ENCODE measurements at places on chromosomes 11 and 22.
A peak's percentile ranks its signal among the peaks of the same experiment; 100 is the strongest.

GRCh38 chr22:43633631-43634285, 178.3 kb downstream of the EFCAB6 start:
- DNase-seq: no peak

DNA sequence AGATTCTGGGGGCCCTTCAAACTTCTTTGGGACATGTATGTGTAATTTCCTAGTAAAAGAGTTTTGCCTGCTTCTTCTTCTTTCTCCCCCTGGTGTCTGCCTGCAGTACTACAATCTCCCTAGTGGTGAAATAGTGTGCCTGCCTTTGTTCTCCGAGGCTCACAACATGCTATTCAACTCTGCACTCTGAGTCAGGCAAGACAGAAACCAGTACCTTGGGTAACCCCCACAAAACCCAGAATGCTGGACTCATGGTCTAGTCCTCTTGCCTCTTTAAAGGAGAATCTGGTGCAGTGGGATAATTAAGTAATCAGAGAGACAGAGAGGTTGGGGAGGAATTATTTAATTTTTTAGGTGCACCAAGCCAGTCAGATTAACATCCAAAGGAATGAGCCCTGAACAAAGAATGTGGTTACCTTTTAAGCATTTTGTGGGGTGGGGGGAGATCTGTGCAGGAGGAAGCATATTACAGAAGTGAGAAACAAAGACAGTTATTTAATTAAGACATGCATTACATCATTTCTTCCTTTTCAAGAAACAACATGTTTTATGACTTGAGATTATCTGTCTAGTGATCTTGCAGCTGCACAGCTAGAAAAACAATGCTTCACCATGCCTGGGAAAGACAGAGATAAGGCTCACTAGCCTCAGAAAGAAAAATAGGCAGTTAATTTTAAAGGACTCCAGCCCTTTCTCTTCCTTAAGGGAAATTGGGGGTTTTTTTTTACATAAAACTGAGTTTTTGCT, 11.0 kb upstream of the MS4A6A start:
- DNase-seq: peak; percentile 64

DNA sequence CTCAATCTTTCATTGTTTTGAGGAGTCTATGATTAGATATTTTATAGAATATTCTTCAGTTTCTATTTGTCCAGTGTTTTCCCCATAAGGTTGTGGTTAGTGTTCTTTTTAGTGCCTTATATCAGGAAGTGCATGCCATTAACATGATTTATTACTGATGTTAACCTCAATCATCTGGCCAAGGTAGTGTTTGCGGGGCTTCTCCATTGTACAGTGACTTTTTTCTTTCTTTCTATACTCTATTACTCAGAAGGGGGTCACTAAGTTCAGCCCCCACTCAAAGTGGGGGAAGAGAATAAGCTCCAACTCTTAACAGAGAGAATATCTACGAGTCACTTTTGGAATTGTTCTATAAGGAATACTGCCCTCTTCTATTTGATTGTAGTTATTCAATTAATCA, 415.8 kb downstream of the DYNC2H1 start:
- no peak for DNase-seq

GRCh38 chr11:126415128-126415527, 59.6 kb downstream of the ST3GAL4 start:
- DNase-seq: no peak

DNA sequence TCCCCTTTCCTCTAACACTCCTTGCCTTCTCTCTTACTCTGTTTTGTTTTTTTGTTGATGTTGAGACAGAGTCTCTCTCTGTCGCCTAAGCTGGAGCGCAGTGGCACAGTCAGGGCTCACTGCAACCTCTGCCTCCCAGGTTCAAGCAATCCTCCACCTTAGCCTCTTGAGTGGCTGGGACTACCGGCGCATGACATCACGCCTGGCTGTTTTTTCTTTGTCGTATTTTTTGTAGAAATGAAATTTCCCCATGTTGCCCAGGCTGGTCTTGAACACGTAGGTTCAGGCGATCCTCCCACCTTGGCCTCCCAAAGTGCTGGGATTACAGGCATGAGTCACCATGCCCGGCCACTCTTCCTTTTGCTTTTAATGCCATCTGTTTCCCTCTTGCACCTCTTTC, 72.3 kb downstream of the FBXO7 start:
- no peak for DNase-seq

DNA sequence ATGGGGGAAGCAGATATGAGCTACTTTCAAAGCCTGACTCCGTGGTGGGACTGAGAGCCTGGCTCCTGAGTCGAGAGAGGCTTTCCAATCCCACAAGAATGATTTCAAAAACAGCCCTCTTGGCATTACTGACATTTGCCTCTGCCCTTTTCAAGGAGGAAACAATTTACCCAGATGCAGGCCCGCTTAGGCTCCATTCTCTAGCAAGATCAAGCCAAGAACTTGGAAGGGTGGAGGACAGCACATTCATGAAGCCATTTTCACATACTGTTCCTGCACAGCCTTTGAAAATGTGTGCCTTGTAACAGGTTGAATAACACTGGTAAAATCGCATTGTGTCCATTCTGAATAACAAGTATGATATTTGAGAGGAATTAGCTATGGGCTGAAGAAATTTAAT, 58.2 kb upstream of the EED start:
- DNase-seq: no peak

GRCh38 chr11:131488238-131488637, 117.8 kb downstream of the NTM start:
- no peak for DNase-seq

GRCh38 chr11:68724293-68724692, 27.0 kb downstream of the TESMIN start:
- no peak for DNase-seq

- peak; percentile 49 for DNase-seq
These were observed 36.1 kb downstream of the CCDC90B start for GRCh38 chr11:83249972-83250593.

DNA sequence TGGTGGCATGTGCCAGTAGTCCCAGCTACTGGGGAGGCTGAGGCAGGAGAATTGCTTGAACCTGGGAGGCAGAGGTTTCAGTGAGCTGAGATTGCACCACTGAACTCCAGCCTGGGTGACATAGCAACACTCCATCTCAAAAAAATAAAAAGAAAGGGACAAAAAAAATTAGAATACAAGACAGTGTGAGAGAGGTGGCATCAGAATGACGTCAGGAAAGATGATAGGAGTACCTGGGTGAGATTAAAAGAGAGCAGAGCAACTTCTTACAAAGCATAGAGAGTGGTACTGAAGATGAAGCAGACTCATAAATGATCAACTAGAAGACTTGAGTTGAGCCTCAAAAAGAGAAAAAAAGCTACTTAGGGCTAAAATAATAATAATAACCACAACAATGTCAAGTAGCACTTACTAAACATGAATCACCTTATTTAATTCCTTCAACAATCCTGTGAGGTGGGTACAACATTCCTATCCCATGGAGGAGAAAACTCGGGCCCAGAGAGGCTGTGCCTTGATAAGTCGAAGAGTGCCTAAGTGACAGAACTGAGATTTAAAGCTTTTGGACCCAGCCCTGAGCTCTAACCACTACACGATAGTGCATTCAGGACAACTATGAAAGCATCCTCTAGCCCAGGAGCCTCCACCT, 5.2 kb upstream of the SLN start:
- no peak for DNase-seq

- DNase-seq: peak; percentile 60
These were observed 74.9 kb upstream of the RAG2 start for GRCh38 chr11:36672815-36673450.

- peak; percentile 14 for DNase-seq
These were observed 10.1 kb downstream of the MCM5 start for GRCh38 chr22:35409783-35410662.

DNA sequence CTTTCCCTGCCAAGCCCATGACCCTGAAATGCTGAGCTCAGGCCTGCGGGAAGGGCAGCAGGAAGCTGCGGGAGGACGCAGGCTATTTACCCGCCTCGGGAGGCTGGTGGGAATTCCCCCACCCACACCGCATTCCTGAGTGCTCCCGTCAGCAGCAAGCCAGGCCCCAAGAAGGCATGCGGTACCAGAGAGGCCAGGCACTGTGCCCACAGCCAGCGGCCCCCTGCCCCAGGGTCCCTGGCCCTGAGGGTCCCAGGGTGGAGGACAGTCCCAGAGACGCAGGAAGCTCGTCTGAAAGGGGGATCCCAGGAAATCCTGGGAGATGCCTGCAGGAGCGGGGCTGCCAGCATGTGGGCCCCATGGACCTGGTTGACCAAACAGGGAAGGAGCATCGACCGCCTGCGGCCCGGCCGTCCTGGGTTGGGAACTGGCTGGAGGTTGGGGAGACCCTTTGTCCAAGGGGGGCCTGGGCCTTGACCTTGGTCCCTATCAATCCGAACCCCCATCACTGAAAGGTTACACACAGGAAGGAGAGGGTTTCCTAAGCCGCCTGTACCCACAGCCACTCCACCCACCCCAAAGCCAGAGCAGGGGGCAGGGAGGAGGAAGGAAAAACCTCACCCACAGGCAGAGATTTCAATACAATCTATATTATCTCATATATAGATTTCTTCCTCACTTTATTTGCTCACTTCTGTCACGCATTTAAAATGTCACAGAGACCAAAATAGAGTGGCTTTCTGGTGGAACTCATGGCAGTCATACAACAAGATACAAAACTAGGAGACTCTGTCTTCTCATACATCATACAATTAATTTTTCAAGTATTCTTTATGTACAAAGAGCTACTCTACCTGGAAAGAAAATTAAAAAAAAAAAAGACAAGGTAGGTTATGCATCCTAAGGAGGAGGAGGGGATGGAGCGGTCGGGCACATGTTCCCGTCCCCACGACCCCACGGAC, 17.1 kb downstream of the MAFF start:
- DNase-seq: peak; percentile 27

GRCh38 chr11:74462009-74462408, 5.3 kb downstream of the KCNE3 start:
- DNase-seq: no peak

- peak; percentile 38 for DNase-seq
These were observed 18.2 kb upstream of the CCDC134 start for GRCh38 chr22:41782316-41782715.

DNA sequence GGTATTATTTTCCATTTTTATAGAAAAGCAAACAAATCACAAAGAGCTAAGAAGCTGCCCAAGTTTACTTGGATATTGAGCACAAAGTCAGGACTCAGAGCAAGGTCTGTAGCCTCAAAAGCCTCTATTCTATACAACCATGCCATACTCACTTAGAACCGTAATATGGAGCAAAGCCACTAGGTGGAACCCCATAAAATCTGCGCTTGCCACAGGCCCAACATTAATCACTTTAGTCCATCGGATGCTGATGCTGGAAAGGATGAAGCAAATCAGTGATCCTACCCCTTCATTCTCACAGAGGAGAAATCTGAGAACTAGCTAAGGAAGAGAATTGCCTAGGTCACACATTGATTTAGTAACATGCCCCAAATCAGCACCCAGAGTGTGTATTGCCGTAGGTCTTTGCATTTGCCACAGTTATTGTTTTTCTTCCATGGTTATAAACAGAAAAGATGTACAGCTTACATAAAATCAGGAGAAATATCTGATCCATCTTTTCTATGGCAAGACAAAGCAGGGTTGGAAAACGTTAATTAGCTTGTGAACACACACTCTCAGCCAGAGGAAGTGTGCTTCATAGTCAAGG, 56.7 kb upstream of the RAB38 start:
- DNase-seq: peak; percentile 20

DNA sequence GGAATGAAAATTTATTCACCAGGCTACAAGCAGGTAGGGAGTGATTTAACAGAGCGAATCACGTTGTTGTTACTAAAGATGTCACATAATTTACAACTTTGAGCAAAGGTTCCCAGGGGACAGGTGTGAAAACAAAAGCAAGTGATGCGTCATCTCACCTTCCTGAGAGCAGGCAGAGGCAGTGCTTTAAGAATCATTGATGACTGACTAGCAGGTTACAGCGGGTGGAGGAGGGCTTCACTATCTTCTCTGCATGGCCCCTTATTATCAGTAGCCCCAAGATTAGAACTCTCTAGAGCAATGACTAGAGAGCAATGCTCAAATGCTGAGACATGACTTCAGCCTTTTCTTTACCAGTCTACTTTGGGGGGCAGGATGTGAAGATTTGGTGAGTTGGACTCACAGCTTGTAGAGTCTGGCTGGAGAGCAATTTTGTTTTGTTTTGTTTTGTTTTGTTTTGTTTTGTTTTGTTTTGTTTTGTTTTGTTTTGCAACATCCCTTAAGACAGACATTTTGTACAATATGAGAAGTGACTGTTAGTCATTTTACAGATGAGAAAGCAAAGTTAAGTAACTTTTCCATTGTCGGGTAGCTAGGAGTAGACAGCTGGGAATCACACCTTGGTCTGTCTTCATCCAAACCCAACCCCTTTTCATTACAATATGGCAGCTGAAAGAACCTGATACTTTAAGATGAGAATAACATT, 84.8 kb downstream of the SLC1A2 start:
- DNase-seq: peak; percentile 53

DNA sequence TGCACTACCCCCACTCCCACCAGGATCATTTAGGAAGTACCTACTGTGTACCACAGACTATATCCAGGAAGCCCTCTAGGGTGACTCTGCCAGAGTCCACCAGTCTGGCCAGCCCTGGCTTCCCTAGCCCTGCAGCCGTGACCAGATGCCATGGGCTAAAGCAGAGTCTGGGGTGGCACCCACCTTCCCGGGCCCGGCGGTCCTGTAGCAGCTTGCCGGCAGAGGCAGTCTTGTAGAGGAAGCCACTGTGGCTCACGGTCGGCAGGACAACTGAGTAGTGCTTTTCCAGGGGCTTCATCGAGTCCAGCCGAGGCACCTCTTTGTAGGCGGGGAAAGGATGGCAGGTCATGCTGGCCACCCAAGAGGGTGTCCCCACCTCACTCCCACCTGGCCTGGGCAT, 27.2 kb upstream of the PDE2A start:
- no peak for DNase-seq

DNA sequence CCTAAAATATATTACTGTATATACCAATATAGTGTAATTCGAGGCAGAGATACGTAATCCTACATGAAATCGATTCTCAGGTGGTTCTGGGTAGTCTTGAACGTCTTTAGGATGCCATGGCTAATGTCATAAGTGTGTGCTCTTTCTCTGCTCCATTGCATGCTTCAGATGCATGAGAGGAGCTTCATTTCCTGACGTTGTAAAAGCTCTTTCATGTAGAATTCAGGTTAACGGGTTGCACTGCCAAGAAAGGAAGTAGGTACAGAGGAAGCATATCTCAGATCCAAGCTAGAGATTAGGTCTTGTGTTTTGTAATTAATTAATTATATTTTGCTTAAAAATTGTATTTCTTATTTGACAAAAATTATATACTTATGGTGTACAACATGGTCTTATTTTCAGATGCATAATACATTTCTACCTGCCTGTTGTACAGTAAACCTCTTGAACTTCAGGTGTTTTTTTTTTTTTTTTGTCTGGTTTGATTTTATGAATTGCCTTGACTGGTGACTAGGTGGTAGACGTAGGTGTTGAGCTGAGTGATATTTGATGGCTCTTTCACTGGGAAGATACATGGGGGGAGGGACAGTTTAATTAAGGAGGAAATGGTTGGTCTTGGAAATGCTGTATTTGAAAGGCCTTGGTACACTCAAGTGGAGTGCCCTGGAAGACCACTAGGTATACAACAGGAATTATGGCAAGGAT, 9.3 kb downstream of the NUP50 start:
- peak; percentile 57 for DNase-seq

- peak; percentile 31 for DNase-seq
These were observed 25.6 kb downstream of the ARRB1 start for GRCh38 chr11:75325713-75326438.
